A549 (cell line): ENCODE measurements at places on chromosomes 1 and 21.

GRCh38 chr1:66176012-66176715, 357.8 kb upstream of the SGIP1 start:
- peak; percentile 93 for DNase-seq

GRCh38 chr1:9758559-9759121, 65.1 kb downstream of the CLSTN1 start:
- no peak for DNase-seq

DNA sequence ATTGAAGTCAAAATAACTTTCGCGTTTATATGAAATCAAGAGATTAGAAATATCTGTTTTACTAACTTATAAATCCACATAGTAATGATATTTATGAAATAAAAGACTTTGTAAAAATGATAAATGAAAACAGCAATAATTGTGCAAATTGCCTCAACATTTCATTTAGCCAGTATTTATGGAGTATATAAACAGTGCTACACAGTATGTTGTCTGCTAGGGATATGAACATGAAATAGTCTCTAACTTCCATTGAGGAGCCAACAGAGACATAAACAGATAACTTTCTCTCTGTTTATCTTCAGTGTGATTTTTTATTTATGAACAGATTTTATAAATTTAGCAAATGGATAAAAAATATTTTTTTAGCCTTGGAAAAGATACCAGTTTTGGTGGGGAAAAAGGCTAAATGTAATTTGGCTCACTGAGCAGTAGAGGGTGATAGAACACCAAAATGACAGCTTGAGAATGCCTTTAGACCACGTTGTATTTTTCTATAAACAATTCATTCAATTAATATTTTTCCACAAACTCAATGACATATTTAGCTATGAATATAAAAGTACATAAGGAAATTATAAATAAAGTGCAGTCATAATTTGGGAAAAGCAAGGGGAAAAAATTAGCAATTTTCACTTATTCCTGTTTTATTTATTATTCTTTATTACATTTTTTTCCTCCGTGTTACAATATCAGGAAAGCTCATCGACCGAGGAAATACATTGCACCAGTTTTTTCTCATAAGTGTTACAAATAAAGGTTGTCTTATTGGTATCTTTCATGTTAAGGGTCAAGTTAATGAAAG, 47.5 kb upstream of the EEIG2 start:
- DNase-seq, result no peak

- peak; percentile 95 for DNase-seq
These were observed 60.1 kb upstream of the NEK2 start for GRCh38 chr1:211735208-211736170.

DNA sequence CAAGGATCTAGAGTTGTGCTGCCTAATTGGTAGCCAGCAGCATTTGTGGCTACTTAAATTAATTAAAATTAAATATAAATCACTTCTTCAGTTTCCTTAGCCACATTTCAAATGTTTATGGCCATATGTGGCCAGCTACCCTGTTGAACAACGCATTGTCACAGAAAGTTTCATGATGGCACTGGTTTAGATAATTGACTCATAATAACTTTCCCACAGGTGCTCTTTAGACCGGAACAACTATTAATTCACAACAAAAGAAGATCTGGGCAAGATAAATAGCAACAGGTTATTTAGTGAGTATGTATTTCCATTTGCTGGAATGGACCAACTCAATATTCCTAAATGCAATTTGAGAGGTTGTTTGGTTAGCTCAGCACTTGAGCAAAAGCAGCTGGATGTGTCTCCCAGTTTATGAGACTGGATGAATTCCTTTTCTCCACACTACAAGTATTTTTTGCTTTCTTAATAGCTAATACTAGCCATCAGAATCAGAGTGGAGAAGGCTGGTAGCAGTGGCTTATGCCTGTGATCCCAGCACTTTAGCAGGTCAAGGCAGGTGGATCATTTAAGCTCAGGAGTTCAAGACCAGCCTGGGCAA, 3.7 kb upstream of the AMIGO1 start:
- no peak for DNase-seq

DNA sequence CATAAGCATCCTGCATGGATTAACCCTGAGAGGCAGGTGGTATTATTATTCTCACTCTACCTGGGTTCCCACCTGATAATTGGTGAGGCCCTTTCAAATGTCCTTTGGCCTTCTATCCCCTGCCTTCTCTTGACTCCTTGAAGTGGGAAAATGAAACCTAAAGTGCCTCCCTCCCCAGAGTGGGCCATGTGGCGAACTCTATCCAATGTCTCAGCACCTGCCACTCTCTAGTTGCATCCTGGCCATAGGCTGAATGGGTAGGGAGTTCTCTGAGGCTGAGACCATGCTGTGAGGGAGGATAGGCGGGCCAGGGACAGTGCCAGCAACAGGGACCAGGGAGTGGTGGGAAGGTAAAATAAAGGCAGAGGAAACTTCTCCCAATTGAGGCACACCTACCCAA, 35.3 kb downstream of the ELF3 start:
- DNase-seq, result no peak

DNA sequence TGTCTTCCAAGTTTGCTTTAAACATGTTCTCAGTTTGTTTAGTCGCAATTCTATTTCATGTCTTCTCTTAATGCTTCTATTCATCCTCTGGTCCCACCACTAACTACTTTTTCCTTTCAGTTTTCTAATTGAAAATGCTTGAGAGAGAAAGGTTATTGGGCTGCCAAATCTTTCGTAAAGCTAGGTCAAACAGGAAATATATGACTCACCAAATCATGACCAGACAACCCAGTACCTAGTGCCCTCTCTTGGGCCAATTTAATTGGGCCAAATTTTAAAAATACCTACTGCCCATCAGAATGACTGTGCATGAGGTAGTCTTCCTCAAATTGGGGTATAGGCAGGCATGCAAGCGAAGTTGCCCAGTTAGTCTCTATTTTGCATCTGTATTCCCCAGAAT, 295.4 kb upstream of the PBX1 start:
- DNase-seq, result no peak

DNA sequence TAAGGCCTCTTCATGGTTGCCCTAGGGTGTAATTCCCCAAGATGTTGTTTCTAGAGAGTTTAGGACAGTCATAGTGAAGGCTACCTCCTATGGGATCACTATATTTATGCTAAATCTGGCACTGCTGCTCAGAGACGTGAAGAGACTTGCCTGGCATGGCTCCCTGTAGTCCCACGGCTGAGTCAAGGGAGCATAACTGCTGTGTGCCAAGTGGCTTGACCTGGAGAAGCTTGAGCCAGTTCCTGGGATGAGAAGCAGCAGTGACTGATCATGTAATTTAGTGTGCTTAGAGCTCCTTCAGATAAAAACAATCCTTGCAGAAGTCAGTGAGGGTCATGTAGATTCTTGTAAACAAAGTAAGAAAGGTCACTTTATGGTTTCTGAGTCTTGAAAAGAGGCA, 68.9 kb upstream of the TSPAN2 start:
- no peak for DNase-seq

DNA sequence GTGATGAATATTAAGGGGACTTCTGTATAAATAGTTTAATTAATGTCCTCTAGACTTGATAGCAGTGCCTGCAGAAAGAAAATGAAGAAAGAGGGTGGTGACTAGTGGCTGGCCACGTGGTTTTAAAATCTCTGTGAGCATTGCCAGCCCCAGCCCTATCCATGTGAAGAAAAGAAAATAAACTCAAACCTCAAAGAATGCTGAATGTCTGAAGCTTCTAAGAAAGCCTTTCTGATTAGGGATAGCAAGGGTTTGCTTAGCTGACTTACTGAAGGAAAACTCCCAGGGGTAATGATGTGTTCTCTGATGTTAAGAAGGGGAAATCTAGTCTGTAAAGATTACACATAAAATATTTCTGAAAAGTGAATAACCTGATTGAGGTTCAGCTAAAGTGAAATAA, 31.8 kb downstream of the ADGRL2 start:
- DNase-seq, result no peak

DNA sequence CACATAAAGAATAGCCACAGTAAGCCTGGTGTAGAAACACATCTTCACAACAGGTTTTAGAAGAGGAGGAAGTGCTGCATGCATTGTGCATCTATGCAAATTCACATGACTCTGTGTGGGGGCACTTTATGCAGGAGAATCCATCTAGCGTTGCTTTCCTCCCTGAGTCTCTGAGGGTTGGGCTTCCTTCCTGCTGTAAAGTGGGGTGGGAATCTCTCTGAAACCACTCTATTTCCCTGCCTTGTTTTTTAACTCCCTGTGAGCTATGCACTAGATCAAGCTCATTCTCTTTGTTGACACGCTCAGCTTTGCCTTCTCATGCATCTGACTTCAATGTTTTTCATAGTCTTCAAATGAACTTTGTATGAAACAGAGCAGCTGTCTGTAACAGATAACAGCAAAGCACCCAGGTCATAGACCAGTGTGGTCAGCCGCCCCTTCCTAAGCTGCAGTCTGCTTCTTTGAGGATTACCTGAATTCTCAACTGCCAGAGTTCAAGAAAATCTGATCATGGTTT, 102.7 kb upstream of the DPH5 start:
- no peak for DNase-seq

- DNase-seq, result no peak
These were observed 62.9 kb downstream of the CDKN2C start for GRCh38 chr1:51032936-51033335.

DNA sequence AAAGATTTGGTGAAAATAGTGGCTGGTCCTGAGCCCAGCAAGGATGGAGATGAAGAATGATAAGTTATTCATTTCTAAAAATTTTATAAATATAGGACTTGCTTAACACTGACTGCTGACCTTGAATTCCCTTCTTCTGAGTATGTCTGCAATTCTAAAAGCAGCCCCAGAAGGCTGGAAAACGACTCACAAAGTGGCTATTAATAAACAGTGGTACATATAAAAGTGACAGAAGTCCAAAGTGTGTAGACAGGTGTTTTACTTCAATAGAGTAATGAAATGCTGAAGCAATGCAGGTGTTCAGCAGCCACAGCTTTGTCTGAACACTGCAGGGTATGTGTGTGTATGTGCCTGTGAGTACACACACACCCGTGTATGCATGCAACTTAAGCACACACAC, 219.0 kb upstream of the NRIP1 start:
- no peak for DNase-seq

DNA sequence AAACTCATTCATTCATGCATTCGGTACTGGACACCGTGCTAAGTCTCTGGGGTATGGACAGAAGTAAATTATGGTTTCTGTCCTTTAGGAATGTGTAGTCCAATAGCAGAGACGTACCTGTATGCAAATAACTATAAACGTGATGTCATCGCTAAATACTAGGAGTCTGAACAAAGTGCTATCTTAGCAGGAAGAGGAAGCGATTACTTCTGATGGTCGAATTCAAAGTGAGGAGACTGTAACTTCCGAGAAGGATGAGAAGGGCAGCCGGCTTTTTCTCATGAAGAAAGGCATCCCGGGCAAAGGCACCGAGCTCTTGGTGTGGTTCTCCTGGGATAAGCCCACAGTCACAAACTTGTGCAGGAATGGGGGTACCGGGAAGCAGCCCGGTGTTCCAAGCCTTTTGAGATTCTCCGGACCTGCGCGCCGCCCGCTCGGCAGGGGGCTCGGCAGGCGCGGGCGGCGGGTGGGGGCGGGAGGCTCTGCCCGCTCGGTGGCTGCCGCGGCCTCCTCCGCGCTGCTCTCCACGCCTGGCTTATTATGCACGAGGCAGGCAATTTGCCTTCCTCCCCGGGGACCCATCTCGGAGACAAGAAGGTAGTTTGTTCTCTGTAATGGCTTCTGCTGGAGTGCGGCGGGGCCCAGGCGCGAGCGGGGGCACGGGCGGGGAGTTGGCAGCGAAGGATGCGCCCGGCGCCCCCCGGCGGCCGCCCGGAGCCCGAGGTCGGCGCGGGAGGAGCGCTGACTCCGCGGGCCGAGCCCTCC, 67.5 kb upstream of the CD1D start:
- peak; percentile 31 for DNase-seq

DNA sequence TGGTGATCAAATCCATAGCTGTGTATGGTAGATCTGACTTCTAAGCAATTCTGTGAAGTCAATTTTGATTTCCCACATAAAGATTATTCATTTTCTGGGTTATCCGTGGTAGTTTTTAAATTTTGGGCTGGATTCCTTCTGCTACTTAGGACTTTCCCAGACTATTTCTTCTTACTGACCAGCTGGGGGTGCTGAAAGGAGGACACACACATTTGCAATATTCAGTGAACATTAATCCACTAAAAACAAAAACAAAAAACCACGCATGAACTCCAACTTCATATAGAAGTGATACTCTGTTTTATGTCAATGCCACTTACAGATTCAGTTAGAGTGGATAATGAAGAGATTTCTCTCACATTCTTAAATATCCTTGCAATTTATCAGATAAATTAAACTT, 105.4 kb downstream of the KCTD3 start:
- no peak for DNase-seq

DNA sequence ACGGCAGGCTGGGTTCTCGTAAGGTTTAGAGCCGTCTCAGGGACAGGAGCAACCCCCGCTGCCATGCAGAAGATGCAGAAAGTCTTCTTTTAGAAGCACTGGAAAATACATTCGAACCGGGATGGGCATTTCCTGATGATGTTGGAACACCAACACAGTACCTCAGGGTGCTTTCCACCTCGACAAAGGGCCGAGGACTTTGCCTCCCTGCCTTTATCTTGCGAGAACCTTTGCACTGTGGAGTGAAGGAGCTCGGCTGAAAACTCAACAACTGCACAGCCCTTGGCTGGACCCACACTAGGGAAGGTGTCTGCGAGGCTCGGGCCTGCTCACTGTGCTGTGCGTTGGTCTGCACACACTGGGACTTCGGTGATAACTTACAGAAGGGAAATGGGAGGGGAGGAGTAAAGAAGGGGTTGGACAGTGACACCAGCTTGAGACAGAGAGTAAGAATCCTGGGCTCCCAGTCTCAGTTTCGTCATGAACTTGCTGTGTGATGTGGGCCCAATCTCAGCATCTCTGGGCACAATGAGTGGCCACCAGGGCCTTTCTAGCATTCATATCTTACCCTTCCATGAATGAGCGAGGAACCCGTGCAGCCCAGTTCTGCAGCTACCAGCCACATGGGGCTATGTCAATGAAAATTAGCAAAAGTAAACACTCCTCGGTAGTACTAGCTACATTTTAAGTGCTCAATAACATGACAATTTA, 18.2 kb downstream of the RCAN1 start:
- DNase-seq, result no peak

DNA sequence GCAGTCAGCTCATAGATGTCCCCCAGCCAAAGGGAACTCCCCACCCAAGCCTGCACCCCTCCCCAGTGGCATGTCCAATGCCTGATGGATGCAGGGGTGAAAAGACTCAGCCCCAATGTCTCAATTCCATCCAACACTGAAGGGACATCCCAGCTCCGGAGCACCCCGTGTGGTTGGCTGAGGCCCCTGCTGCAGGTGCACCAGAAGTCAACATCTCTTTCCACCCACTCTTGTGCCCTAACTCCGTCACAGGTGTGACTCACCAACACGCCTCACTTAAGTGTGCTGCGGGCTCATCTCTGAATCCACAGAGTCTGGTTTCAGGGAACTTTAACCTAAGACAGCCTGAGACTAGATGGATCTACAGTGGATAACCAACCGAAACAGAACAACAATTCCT, 40.9 kb upstream of the ZBTB18 start:
- peak; percentile 21 for DNase-seq

GRCh38 chr1:200150721-200151120, 123.2 kb downstream of the NR5A2 start:
- DNase-seq, result peak; percentile 95

GRCh38 chr1:58392083-58392482, 154.4 kb downstream of the OMA1 start:
- no peak for DNase-seq

GRCh38 chr21:38639571-38640354, 141.5 kb upstream of the ERG start:
- no peak for DNase-seq

GRCh38 chr1:52125736-52126359, 16.0 kb upstream of the ZFYVE9 start:
- DNase-seq, result no peak

GRCh38 chr1:1311107-1312104, 3.0 kb downstream of the PUSL1 start:
- DNase-seq, result no peak
